ENCODE measurements at places on chromosomes 2 and 18. TPM values are rescaled to one million over a fixed set of nuclear protein-coding genes. Genes with fewer than 3 reads are reported as not detected.

LIMS1 gene
- 20.7 TPM for total RNA-seq

FSIP2 gene
- total RNA-seq: 11.0 TPM

SERPINB10 gene
- total RNA-seq: not detected

IL36RN gene
- total RNA-seq: not detected

ICA1L gene
- 230 TPM for total RNA-seq

Measured in parietal lobe (tissue), 2 donors.